CMK (cell line): ENCODE measurements at places on chromosomes 7 and 10.

DNA sequence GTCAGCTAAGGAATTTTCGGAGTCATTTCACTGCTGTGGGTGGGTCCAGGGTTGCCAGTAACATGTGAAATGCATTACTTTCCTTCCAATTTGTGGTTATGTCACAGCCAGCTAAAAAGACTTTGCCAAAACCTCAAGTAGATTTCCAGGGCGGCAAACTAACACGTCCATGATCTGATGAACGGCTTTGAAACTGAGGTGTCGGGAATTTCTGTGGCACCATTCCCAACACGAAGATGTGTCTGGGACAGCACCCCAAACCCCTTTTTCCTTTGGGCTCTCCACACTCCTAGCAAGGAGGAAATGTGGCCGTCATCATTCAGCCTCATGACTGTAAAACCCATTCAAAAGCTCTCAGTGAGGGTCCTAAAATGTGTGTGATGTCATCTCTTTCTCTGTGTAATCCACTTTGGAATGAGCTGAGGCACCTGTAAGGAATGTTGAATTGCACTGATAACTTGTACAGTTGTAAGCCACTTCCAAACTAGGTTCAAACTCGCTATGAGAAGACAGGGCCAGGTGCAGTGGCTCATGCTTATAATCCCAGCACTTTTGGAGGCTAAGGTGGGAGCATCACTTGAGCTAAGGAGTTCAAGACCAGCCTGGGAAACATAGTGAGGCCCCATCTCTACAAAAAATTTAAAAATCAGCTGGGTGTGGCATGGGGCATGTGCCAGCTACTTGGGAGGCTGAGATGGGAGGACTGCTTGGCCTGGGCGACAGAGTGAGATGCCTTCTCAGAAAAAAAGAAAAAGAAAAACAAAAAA lies 146.1 kb upstream of the FRMD4A start:
- no peak for DNase-seq

DNA sequence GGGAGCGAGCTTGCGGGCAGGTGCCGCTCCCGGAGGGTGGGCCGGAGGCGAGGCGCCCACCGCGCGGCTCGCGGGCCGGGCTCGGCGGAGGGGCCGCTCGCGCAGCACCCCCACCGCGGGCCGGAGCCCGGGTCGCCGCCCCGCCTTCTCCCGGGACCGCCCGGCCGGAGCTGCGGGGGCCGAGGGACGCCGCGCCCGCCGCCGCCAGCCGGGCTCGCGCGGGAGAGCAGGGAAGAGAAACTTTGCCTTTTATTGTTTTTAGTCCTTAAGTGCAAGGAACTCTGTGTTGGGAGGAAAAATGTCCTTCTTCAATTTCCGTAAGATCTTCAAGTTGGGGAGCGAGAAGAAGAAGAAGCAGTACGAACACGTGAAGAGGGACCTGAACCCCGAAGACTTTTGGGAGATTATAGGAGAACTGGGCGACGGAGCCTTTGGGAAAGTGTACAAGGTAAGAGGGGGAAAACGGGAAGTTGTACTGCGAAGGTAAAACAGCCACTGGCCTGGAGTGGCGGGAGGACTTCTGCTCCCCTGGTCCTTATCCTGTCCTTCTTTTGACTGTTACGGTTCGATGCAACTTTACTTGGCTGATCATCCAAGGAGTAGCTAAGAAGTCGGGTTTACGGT lies 620 bp downstream of the SLK start:
- no peak for DNase-seq

GRCh38 chr7:155003092-155003375 lies at the start of gene PAXIP1:
PAXIP1 (minus strand) TSS chr7:155003124; CDS start chr7:155002929, 195 bp downstream.
- DNase-seq = no peak

DNA sequence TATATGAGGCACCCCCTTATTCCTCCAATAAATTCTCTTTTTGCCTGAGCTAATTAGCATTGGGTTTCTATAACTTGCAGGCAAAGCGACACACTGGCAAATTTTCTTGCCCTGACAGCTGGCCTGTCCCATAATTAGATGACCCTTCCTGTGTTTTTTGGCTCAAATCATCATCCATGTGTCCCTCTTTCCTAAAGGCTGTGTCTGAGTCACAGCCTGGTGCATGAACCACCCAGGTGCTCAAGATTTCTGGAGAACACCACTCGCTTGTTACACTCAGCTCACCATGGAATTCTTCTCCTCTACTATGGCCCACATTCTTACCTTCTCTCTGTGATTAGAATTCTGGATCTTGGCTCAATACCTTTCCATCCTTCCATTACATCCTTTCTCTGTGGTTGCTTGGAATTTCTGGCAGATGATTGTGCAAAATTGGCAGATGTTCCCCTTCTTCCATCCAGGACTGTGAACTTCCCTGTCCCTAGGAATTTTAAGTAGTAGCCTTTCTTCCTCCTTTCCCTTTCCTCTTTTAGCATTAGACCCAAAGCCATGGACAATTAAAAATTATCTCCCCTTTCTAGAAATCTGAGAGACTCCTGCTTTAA lies 116.0 kb upstream of the ANKRD1 start:
- no peak for DNase-seq

DNA sequence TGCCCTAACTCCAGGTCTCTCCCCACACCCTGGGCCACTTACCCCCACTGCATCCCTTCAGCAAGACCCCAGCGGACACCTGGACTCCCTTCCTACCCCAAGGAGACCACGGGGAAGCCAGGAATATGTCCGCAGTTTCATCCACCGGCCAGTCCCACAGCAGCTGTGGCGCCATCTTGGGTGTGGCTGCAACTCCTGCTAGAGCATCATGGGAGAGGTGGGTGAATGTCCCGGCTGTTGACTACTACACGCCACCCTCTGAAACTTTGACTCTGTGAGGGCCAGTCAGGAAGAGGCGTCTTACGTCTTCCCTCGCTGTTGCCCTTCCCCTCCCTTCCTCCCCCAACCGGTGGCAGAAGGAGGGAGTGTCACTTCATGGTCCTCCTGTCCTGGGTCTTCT lies 238.3 kb upstream of the RNF32 start:
- no peak for DNase-seq

GRCh38 chr7:75885036-75885435 lies 6.2 kb downstream of the RHBDD2 start:
- DNase-seq = no peak

GRCh38 chr10:46255801-46256747 lies 30.7 kb upstream of the ANTXRL start:
- DNase-seq = peak; percentile 25

DNA sequence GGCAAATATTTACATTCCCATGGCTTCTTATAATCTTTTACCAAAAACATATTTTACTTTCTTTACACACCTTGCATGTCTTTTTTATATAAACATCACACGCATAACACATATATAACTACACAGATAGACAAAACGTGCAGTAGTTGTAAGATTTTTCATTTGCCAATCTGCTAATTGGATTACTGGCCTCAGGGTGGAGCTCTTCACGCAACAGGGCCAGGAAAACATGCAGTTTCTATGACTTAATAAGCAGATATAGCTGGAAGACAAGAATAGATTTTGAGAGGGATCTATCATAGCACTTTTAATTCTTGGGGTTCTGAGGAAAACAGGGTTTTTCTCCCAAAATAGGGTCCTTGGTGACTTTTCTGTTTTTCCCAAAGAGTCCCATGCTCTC lies 12.7 kb downstream of the ACADSB start:
- no peak for DNase-seq
